ENCODE measurements at places on chromosomes 16 and 17. TPM values are rescaled to one million over a fixed set of nuclear protein-coding genes. Genes with fewer than 3 reads are reported as not detected.

DNA sequence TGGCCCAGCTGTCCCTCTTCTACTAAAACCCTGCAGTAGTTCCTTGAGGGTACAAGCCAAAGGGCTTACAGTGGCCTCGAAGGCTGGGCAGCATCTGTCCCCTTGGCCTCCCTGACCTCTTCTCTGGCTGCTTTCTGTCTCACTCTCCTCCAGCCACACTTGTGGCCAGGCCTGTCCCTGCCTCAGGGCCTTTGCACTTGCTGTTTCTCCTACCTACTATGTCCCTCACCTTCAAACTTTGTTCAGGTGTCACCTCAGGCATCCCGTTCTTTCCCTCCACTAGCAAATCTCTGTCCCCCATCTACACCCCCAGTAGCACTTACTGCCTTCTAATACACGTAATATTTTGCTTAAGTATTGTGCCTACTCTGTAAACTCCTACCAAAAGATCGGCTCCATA, 6.0 kb downstream of the ABCC1 start:
- DNase-seq, result no peak

Gene DLX3
- total RNA-seq, result 0.12 TPM

DNA sequence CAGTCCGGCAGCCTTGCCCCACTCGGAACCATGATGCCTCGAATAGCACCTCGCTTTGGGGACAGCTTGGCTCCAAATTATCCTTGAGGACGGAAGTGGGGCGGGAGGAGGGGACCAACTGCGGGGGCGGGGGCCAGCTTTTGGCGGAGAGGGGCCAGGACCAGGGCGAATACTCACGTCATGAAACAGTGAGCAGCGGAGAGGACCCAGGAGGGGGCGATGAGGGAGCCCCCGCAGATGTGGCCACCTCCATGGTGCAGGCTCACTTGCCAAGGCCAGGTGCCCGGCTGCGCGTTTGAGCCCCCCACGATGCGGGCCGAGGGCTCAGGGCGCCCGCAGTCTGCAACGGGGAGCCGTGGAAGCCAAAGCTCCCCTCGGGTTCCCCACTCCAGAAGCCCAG, 970 bp downstream of the PRSS36 start:
- no peak for DNase-seq

GRCh38 chr16:26951950-26952349, 114.8 kb upstream of the C16orf82 start:
- DNase-seq, result no peak

GRCh38 chr16:89693289-89693731, 6.8 kb downstream of the CDK10 start:
- no peak for DNase-seq

DNA sequence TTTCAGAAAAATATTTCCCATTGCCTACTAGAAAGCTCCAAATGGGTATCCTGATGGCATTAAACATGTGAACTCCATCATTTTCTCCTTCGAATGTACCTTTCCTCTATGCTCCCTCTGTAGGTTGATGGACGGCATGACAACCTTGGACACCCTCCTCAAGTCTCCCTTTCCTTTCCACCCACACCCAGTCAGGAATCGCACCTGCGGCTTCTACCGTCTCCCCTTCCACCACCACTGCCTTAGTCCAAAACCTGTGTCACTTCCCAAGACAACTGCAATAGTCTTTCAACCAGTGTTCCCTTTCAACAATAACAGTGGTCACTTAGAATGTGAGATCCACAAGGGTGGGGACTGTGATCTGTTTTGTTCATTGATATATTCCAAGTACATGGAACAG, 233.1 kb upstream of the AXIN2 start:
- DNase-seq, result no peak

GRCh38 chr16:81004646-81005353, 1.9 kb downstream of the CMC2 start:
- no peak for DNase-seq

DNA sequence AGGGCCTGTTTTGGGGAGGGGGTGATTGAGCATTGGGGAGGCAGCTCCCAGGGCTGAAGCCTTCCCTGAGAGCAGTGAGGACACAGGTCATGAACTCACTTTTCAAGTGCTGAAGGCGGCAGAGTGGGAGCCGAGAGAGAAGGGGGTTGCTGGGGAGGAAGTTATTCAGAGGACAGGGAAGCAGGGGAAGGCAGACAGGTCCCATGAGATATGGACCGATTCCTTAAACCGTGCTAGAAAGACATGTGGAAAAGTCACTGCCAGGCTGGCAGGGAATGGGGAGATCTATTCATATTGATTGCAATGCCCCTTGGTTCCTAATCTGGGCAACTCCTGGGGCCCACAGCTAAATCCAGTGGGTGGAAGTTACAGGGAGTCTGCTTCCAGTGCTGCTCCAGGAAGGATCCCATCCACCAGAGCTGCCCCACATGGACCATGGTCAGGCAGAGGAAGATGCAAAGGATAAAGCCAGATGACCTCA, 1.1 kb downstream of the CCL4 start:
- DNase-seq, result no peak

DNA sequence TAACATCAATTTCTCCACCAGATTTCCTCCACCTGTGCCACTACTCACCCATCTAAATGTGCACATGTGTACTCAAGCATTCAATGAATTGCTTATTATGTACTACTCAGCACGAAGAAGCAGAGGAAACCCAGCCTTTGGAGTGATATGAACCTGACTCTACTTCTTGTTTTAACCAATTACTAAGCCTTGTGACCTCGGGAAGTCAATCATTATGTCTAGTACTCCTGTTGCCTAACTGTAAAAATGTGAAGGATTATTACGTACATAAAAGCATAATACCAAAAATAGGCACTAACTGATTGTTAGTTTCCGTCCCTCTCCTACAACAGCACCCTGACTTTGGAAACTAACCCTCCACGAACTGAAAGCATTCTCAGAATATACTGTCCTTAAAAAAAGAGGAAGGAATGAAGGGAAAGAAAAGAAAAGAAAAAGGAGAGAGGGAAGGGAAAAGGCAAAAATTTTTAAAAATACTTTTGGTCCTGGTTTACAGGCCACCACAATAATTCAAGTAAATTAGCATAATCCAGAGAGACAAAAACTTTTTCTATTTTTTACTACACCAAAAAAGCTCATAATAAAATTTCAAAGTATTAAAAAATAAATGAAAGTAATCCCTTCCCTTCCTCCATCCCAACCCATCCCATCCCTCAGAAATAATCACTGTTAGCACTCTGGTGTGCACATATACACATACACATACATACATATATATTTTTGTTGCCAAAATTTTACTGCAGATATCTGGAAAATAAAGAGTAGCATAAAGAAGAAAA, 53.6 kb downstream of the KANSL1 start:
- no peak for DNase-seq

Gene C16orf74
- 0.79 TPM for total RNA-seq

Gene CDR2
- total RNA-seq, result 16.1 TPM

GRCh38 chr17:29713626-29714025, 90.9 kb upstream of the CORO6 start:
- no peak for DNase-seq

- DNase-seq, result no peak
Observed at GRCh38 chr17:72560303-72561247, 439.8 kb downstream of the SOX9 start.

Gene TP53TG3E
- not detected for total RNA-seq

GRCh38 chr16:10577305-10578202, 2.8 kb downstream of the EMP2 start:
- no peak for DNase-seq

Gene LPO
- not detected for total RNA-seq

Gene ASPSCR1
- 18.8 TPM for total RNA-seq

- no peak for DNase-seq
Observed at GRCh38 chr17:2798678-2799077, 2.4 kb downstream of the RAP1GAP2 start.

DNA sequence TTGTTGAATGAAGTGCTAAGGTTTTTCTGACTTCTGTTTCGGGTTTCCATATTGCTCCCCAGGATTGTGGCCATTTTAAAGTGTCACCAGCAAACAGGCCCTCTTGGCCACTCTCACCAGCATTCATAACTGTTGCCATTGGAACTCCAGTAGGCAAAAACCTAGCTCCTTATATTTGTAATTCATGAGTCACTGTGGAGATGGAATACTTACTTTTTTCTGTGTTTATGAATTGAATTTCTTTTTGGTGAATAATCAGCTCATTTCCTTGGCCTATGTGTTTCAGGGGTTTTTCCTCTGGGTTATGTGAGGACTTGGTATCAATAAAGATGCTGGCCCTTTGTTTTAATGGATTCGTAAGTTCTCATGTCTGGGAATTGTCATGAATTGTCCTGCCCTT, 255.1 kb downstream of the SNX29 start:
- DNase-seq, result no peak

DNA sequence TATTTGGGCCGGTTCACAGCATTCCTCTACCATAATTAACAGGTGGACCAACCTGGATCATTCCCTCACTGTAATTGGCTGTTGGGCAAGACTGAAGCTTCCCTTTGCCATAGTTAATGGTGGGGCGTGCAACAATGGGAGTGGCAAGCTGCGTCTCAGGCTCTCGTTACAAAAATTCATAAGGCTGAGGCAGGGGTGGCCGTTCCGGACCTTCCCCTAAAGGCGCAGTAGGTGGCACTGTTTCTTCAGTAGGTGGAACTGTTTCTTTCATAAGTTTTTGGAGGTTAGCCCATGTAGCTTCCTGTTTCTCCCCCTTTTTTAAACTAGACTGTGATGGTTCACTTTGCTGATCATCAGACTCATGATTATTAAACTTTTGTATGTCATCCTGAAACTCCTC, 17.0 kb upstream of the TMC5 start:
- DNase-seq, result no peak

DNA sequence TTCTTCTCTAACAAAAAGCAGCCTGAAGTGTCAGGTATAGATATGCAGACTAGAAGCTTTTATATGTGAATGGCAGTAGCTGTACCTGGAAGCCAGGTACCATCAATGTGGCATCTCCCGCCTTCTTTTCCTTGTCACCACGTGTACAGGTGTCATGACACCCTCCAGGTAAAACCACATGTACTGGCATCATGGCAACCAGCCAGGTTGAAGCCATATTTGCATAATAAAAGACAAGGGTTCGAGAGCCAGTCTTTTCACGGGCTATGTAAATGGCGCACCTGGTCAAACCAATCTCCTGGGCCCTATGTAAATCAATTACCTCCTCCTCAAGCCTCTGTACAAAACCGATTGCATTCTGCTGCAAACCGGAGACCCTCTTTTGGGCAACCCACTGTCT, 541.3 kb downstream of the CDH11 start:
- no peak for DNase-seq

DNA sequence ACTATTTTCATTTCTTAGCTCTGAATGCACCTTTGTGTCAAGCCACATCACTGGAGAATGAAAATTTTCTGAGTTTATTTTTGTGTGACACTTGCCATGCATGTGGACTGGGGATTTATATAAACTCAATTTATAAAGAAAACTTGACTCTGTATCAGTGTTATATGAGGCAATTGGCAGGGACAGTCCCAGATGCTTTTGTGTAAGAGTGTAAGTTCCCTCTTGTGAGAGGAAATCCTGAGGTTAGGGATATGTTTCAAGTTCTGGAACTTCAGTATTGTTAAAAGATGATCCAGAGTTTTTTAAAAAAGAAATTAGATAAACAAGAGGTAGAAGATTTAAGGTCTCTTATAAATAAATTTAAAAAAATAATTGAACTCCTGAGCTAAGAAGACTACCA, 10.9 kb upstream of the CCL8 start:
- DNase-seq, result peak; percentile 23

Gene KRT36
- not detected for total RNA-seq

DNA sequence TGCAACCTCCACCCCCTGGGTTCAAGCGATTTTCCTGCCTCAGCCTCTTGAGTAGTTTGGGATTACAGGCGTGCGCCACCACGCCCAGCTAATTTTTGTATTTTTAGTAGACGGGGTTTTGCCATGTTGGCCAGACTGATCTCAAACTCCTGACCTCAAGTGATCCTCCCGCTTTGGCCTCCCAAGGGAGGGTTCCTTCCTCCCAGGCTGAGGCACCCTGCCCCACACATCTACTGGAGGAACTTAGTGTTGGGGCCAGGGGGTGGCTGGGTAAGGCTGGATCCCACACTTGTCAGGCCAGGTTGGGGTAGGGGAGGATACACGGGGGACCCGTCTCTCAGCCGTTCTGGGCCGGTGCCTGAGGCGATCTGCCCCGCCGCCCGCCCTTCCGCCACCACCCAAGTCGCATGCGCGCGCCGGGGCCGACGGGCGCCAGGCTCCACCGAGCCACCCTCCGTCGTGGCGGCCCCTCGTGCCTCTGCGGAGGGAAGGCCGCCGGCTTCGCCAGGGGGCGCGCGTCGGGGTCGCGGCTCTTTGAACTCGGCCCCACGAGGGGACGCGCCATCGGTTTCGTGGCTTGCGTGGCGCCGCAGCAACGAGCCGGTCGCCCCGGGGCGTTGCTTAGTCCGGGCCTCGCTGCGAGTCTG, 15.9 kb downstream of the GRB7 start:
- no peak for DNase-seq

Gene TMEM238L
- not detected for total RNA-seq

DNA sequence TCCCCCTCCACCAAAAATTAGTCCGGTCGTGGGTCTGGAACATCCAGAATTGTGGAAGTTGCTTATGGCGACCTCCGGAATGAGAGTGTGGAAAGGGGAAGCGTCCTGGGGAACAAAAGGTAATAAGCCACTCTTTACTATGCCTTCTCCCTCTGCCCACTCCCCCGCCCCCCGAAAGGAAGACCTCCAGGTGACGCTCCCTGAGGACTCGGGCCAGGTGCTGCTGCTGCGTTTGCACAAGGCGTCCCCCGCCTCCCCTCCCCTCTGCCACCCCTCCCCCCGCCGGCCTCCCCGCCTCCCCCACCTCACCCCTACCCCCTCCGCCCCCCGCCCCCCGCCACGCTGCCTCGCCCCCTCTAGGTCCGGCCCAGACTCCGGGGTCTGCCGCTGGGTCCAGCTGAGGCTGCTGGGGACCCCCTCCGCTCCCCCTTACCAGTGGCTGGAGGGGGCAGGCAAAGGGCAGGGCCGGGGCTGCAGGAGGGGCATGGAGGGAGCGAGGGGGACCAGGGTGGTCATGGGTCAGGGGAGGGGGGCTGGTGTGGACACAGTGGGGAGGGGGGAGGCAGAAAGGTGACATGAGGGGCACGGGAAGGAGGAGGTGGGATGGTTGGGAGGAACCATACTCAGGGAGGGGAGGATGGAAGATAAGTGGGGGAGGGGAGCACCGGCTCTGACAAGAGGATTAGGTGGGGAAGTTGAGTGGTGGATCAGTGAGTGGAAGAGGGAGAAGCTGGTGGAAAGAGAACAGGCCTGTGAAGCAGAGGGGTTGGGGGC, 23.6 kb downstream of the ALOX12B start:
- DNase-seq, result no peak

- no peak for DNase-seq
Observed at GRCh38 chr16:23408823-23409298, 44.1 kb downstream of the COG7 start.

- DNase-seq, result no peak
Observed at GRCh38 chr17:57587193-57587969, 157.7 kb downstream of the CCDC182 start.

Gene C17orf50
- not detected for total RNA-seq

Gene TMC5
- total RNA-seq, result not detected

Gene TOM1L1
- 16.0 TPM for total RNA-seq

Gene ZFP1
- total RNA-seq, result 8.8 TPM

Gene C16orf86
- 3.6 TPM for total RNA-seq

GRCh38 chr16:81738783-81739496, 40.2 kb upstream of the PLCG2 start:
- no peak for DNase-seq

All from right atrium auricular region (tissue), 2 donors.